ENCODE measurements at places on chromosomes 6 and 20.

GRCh38 chr6:26349964-26350857, 14.8 kb upstream of the BTN3A2 start:
- DNase-seq, result no peak

DNA sequence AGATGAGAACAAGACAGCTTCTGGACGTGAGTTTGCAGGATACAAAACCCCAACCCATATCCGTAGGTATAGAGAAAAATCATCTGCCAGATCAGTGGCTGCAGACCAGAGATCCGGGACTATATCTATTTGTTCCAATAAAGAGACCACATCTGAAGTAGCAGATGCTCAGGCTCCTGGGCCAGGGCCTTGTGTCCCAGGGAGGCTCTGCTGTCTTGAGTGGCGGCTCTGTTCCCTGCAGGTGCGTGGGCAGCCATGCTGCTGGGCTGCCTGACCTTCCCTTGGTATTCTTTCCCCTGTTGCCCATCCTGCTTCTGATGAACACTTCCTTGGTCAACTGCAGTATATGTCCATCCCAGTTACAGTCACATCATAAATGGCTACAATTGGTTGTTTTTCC, 34.9 kb downstream of the ERMARD start:
- no peak for DNase-seq

- no peak for DNase-seq
These were observed 191.4 kb downstream of the REV3L start for GRCh38 chr6:111291336-111292259.

- no peak for DNase-seq
These were observed 31.7 kb downstream of the MOXD1 start for GRCh38 chr6:132369526-132369925.

- peak; percentile 39 for DNase-seq
These were observed 3.3 kb downstream of the KCNS1 start for GRCh38 chr20:45097485-45098102.

DNA sequence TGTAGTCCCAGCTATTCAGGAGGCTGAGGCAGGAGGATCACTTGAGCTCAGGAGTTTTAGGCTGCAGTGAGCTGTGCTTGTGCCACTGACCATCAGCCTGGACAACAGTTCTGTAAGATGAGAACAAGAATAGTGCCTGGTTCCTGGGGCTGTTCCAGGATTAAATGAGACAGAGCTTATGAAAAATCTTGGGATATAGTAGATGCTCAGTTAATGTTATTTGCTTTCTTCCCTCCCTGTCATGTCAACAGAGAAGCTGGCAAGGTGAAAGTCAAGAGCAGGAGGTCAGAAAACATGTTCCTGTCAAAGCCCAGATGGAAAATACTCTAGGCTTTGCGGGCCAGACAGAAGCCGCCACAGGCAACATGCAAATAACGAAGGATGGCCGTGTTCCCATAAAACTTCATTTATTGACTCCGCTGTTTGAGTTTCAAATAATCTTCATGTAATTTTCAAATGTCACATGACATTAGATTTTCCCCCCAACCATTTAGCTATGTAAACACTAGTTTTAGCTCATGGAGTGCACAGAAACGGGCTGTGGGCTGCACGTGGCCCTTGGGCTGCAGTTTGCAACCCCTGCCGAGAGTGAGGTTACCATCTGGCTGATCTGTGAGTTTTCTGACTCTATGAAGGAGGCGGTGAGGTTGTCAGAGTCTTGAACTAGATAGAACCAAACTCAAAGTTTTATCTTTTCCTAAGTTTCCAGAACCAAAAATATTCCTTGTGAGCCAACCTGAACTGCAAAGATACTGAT, 63.4 kb upstream of the PMEPA1 start:
- no peak for DNase-seq

- no peak for DNase-seq
These were observed 64.6 kb upstream of the ZMYND8 start for GRCh38 chr20:47421076-47421475.

DNA sequence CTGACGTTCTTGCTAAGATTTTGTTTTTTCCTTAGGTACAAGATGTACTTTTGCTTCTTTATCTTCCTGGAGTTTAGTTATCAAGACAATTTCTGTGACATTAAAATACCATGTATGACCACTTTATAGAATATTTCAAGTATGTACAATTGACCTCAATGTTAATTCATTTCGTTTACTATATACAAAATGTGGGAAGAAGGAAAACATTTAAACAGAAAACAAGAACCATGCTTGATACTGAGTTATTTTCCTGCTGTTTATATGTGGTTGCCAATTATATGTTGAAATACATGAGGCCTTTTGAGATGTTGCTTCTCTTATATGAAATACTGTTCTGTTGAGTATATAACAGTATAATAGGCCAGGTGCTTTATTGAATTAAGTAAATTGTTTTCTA, 184.3 kb downstream of the JARID2 start:
- DNase-seq, result no peak

DNA sequence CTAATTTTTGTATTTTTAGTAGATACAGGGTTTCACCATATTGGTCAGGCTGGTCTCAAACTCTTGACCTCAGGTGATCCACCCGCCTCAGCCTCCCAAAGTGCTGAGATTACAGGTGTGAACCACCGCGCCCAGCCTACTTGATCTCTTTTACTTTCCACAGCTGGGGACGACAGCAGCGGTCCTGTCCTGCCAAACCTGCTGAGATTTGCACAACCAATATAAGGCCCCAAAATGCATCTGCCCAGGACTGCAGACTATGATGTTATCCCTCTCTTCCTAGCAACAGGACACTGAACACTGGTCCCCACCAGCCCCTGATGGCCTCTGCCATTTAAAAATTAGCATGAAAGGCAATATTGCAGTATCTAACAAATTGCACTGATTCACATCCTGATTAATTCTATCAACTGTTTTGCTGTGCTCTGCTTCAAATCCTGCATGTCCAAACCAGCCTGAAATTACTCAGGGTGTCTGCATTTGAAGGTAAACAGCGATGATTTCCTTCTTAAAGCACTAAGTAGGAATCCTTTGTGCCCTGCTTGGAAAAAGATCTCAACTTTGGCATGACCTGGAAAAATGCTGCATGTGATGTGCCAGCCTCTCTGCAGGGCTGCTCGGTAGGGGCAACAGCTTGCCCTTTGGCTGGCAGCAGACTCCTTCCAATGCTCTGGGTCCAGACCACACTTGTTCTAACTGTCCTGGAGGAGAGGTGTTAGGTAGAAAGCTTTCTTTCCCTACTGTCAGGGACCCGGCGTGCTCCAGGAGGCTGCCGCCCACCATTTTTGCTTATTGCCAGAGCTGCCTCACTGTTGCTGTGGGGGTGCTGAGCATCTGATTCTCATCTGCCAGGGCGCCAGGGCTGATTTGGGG, 27.4 kb upstream of the PXDC1 start:
- no peak for DNase-seq

GRCh38 chr20:33372993-33373441, 28.3 kb downstream of the CDK5RAP1 start:
- DNase-seq, result no peak

- DNase-seq, result no peak
These were observed 38.0 kb downstream of the SCP2D1 start for GRCh38 chr20:18851629-18852028.

DNA sequence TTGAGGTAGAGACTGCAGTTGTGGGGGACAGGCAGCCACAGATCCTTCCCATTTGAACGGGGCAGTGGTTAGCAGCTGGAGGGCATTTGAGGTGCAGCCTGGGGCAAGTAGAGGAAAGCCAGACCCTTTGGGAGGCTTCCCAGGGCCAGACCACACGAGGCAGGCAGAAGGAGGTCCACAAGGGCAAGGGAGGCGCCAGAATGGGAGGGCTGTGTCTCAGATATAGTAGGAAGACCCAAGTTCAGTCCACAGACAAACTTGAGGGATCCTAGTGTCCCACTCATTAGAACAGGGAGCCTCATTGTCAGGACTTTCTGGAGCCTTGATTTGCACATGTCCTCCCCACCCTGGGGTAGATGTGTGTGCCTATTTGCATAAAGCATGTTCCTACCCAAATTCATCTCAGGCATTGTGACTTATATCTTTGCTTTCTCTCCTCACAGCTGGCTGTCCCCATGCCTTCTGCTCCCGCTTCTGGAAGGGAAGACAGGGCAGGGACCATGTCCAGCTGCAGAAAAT, 166.0 kb downstream of the VEGFA start:
- no peak for DNase-seq

GRCh38 chr20:52313341-52313963, 121.9 kb upstream of the ZFP64 start:
- DNase-seq, result no peak

DNA sequence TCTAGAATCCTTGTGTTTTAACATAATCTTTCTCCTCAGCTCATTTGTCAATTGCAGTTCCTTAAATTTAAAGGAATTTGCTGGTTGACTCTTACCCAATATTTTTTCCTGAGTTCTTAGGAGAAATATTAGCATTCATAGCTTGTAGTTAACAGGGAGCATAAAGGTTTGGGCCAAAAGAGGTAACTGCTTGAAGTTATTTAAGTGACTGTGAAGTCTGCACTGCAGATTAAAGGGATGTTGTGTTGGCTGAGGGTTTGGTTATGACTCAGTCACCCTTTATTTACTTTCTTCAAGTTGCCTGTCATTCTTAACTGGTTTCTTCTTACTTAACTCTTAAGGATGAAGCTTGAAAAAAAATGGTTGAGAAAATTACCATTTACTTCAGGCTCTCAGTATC, 220.3 kb upstream of the LAMP5 start:
- DNase-seq, result no peak

- DNase-seq, result peak; percentile 90
These were observed at the start of gene TCFL5 for GRCh38 chr20:62861726-62862336. Gene TCFL5 (minus strand): TSS chr20:62861822. CDS start chr20:62861670, 152 bp downstream.

GRCh38 chr6:81933608-81934051, 181.1 kb upstream of the TENT5A start:
- DNase-seq, result no peak

DNA sequence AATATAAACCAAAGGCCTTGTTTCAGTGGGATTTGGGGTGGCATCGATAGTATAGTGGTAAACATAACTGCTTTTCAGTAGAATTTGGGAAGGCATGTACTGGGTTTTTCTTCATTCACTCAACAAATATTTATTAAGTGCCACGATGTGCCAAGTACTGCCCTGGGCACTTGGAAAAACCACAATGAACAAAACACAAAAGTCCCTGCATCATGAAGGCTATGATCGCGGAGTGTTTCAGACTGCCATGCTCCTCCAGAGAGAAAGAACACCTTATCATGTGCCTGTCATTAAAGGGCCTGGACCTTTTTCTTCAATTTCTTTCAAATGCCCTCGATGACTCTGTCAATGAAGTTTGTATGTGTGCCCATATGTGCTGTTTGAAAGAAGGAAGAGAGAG, 59.2 kb upstream of the CEP85L start:
- DNase-seq, result no peak

- peak; percentile 88 for DNase-seq
These were observed 5.4 kb downstream of the TGM3 start for GRCh38 chr20:2301164-2301622.

GRCh38 chr6:133978896-133979240, 25.8 kb downstream of the TBPL1 start:
- DNase-seq, result no peak

DNA sequence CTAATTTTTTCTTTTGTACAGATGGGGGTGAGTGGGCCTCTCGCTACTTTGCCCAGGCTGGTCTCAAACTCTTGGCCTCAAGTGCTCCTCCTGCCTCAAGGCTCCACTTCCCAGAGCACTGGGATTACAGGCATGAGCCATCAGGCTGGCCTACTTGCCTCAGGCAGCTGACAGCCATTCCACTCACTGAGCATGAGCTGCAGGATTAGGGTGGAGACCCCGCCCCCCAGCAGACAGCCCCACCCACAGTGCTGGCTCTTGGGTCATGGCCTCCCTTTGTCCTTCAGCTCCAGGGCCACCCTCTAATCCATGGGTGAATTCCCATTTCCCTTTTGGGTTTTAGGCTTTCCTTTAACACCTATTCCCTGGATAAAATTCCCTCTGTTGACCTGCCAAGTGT, 82.1 kb downstream of the BFSP1 start:
- DNase-seq, result no peak

DNA sequence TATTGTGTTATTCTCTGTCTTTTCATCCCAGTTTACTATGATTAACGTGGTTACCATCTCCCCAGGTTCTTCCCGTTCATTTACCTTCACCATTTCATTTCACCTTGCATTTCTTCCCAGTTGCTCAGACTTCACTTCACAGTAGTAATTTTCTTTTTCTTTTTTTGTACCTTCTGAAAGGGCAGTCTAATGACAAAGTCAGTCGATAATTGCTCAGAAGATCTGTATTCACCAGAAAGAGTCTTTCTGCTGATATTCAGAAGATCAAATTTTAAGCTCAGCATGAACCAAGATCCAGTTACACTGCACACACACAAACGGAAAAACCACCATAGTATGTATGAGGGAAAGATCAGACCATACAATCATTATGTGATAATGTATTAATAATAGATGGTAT, 265.5 kb downstream of the ADGB start:
- no peak for DNase-seq

GRCh38 chr6:43119482-43119881, 43.4 kb downstream of the PTK7 start:
- DNase-seq, result no peak

DNA sequence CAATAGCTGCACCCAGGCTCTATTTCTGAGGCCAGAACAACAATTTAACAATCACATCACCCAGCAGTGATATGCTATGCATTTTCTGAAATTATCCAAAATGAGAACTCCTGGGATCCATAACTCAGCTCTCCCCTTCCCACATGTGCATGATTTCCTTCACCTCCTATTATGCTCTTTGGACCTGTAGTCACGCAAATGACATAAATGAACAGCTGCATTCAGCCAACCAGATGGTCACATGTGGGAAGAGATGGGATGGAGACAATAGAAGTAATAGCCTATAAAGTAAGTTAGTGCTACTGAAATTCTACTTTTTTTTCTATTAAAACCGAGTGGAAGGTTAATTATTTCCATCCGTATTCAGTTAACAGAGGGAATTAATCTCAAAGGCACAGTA, 662.1 kb upstream of the ID4 start:
- DNase-seq, result no peak

GRCh38 chr6:167129159-167129558, 6.3 kb downstream of the CCR6 start:
- no peak for DNase-seq

DNA sequence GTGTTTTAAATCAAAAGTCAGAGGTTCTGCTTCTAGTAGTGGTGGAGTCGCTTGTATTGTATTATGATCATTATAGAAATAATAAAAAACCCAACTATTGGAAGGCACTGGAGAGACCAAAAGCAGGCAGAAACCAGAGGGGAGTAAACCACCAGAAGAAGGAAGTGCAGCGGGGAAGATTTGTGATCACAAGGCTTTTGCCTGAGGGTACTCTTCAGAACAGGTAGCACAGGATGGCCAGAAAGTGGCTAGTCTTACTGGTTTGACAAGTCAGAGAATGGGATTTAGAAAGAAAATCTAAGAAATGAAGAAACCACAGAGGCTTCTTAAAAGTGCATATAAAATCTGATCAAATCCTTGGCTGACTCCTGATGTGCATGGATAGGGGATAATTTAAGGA, 24.0 kb downstream of the MAPK13 start:
- DNase-seq, result no peak

DNA sequence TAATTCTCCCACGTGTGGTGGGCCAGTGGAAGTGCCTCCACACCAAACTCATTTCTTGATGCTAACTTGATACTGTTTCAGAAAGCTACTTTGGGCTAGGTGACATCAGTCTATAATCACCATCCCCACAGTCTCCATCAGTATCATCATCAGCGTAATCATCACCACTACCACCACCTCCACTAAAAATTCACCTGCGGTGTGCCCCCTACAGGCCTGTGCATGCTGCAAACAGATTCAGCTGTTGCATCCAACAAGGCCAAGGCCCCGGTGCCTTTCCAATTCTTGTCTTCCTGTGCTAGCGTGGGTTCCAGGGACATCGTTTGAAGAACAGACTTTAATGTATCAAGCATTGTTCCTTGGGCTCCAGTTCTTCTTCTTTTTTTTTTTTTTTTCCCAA, 201.3 kb upstream of the EXOC2 start:
- no peak for DNase-seq
